ENCODE measurements at places on chromosomes 11 and 22.

GRCh38 chr11:111183706-111184105 is 61.8 kb upstream of the POU2AF2 start:
- DNase-seq: no peak

- DNase-seq: peak; percentile 76
Observed at GRCh38 chr11:45921561-45922424, 663 bp upstream of the LARGE2 start.

- DNase-seq: no peak
Observed at GRCh38 chr11:128361451-128362020, 225.8 kb downstream of the ETS1 start.

DNA sequence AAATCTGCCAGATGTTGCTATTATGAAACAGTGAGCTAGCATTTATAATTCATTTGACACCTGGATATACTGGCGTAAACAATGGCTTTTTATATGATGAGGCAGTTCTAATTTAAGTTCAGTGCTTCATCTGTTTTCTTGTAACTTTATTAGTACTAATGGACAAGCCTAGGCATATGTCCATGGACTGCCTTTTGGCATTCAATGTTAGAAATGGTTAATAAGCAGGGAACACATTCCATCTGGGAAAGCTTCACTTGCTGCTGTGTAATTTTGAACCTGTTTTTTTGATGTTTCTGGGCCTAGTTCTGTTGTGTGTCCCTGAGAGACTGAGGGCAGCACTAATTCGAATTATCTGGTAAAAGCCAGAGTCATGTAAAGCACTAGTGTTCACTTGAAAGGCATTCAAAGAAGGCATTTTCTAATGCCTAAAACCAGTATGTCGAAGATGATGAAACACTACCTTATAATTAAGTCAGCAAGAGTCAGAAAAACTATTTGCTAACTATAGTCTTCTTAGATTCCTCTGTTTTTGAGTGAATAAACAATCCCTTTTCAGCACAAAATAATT is 138.5 kb downstream of the SWAP70 start:
- DNase-seq: no peak

DNA sequence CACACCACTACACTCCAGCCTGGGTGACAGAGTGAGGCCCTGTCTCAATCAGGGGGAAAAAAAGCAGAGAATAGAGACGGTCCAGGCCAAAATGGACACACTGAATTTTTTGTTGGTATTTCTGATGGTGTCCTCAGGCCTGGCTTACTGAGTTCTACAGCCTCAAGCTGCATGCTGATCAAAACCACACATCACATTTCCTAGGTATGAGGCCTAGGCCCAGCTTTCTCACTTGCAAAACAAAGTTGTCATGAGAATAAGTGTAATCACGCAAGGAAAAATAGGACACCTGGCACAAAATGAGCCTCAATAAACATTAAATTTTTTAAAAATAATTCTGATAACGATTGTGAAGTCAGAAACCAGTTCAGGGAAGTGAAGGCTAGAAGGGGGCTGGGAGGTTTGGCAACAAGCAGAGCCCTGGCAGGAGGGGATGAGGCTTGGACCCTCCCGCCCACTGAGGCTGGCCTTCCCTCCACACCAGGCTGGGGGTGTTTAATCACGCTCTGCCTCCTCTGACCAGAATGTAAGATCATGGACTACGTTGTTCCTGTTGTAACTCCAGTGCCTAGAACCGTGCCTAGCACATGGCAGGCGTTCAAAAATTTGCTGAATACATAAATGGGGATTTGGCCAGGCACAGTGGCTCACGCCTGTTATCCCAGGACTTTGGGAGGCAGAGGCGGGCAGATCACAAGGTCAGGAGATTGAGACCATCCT is 18.1 kb downstream of the PACSIN2 start:
- no peak for DNase-seq

- DNase-seq: no peak
Observed at GRCh38 chr22:19981171-19981960, 35.3 kb downstream of the ARVCF start.

DNA sequence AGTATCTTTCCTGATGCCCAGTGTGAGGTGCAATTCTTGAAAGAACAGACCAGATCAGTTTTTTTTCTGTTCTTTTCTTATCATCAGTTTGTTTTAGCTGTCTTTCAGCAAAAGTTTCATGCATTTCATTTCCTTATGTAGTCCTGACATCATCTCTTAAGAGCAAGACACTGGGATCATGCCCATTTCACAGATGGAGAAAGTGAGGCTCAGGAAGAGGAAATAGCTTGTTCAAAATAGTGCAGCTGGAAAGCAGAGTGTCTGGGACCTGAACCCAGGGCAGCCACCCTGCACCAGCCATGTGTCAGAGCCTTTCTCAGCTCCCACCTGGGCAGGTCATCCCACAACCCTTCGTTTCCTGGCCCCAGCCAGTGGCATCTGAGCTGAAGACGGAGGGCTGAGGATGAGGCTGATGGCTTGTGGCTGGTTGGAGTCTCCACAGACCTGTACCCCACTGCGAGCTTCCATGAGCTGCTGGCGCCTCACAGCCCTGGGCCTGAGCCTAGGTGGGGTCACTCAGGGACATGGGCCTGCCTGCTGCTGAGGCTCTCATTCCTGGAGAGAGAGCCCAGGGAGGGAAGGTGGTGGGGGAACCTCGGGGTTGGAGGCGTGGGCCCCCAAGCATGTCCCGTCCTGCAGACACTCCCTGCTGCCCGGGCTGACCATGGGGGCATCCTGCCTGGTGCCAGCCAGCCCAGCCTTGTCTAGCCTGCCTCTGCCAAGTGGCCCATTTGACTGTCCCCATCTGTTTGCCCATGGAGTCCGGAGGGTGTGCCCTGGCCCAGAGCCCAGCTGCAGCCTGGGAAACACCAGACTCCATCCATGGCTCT is 61.8 kb downstream of the SMIM38 start:
- DNase-seq: no peak

DNA sequence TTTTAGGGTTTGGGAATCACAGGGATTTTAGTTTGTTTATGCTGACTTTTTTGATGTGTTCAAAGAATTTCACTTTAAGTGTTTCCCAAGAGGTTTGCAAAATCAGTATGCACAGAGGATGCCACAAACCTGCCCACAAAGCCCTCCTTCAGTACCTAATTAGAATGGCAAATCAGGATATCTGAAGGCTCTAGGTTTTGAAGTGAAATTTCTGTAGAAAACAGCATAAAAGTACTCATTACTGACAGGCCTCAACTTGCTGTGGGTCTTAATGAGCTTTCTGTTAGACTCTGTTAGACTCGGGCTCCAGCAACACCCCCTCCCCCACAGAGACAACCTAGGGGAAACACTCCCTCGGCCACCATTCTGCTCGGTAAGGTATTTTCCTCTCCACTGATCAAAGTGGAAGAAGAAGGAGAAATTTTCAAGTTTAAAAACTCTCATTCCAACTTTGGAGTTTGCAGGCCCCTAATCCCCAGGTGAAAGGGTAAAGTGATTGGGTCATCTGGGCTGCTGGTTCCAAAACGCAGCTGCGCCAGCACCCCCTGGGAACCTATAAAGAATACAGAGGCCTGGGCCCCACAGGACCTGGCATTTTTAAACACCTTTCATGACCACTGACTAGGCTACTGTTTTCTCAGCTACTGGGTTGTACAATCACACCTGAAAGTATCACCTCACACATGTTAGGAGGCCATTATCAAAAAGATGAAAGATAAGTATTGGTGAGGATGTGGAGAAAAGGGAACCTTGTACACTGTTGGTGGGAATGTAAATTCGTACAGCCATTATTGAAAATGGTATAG is 67.5 kb downstream of the PLEKHA7 start:
- no peak for DNase-seq

DNA sequence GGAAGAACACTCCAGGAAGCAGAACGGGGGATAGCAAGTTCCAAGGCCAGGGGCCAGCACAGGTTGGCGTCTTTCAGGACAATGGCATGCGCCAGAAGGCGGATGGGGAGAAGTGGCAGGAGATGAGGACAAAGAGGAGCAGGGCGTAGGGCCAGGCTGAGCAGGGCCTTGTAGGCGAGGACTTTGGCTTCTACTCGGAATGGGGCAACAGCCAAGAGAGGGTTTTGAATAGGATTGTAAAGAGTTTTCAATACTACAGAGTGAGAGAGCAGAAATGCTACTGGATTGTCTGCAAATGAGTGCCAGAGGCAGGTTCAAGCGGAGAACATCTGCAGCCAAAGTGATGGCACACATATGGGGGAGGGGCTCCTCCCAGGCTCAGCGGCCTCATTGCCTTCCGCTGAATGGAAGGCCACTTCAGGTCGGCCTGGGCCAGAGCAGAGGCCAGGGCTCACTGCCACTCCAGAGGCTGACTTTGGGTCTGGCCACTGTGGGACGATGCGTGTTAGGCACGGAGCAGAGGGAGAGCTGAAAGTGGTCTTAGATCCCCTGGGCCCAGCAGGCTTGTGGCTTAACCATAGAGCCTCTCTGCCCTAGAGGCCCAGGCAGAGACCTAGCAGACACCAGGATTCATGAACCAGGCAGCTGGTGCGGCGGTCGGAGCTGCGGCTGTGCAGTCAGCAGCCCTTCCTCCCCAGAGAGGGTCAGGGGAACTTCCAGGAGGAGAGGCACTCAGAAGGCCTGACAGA is 118.2 kb downstream of the DSCAML1 start:
- no peak for DNase-seq

GRCh38 chr22:36347094-36347493 is 40.7 kb downstream of the MYH9 start:
- DNase-seq: no peak

GRCh38 chr11:73387594-73388264 is 11.5 kb downstream of the RELT start:
- no peak for DNase-seq

DNA sequence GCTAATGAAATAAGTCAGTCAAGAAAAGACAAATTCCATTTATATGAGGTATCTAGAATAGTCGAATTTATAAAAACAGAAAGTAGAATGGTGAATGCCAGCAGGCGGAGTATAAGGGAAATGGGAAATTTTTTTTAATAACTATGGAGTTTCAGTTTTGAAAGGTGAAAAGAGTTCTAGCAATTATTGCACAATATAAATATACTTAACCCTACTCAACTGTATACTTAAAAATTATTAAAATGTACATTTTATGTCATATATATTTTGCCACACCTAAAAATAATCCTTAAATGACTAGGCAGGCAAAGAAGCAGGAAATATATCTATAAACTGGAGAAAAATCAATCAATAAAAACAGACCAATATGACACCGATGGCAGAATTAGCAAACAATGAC is 196.5 kb upstream of the UBASH3B start:
- DNase-seq: no peak

DNA sequence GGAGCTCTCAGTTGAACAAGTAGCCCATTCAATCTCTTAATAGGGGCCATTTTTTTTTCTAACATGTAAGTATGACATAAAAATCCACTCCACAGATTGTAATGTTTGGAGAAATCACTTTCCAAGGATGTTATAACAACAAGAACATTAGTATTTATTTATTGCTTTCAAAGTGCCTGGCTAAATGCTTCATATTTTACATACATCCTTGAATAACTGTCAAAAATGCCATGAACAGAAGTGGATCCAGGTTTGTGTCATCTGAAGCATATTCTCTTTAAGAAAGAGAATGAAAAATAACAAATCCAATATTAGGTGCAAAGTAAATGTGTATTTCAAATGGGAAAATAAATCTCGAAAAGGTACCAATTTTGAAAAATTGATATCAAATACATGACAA is 344.0 kb upstream of the FAT3 start:
- DNase-seq: no peak

GRCh38 chr11:120657306-120658070 is 145.9 kb downstream of the GRIK4 start:
- DNase-seq: no peak

- DNase-seq: no peak
Observed at GRCh38 chr11:130999992-131000770, 83.9 kb upstream of the SNX19 start.

- DNase-seq: no peak
Observed at GRCh38 chr11:131533998-131534397, 163.6 kb downstream of the NTM start.

GRCh38 chr11:43542750-43543712 is 137.5 kb upstream of the HSD17B12 start:
- no peak for DNase-seq

GRCh38 chr11:104205838-104206237 is 41.9 kb upstream of the PDGFD start:
- DNase-seq: no peak

- DNase-seq: no peak
Observed at GRCh38 chr22:31141551-31141950, 1.2 kb upstream of the PLA2G3 start.

- DNase-seq: no peak
Observed at GRCh38 chr11:17077240-17077519, 287 bp downstream of the RPS13 start.

- peak; percentile 13 for DNase-seq
Observed at GRCh38 chr11:68402355-68403031, 58.1 kb upstream of the PPP6R3 start.

GRCh38 chr22:19520566-19521305 is 3.5 kb downstream of the CLDN5 start:
- no peak for DNase-seq

DNA sequence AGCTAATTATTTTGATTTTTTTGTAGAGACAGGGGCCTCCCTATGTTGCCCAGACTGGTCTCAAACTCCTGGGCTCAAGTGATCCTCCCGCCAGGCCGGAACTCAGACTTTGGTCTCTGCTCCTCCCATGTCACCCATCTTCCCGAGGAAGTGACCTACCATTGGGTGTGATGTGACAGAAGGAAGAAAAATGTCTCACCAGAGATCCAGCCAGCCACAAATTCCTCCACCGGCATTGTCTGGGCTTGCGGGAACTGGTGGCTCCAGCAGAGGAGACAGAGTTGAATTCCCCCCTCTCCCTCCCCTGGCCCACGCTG is 772 bp downstream of the SLC25A45 start:
- DNase-seq: no peak

- no peak for DNase-seq
Observed at GRCh38 chr11:18229501-18229900, 7.1 kb downstream of the SAA4 start.

DNA sequence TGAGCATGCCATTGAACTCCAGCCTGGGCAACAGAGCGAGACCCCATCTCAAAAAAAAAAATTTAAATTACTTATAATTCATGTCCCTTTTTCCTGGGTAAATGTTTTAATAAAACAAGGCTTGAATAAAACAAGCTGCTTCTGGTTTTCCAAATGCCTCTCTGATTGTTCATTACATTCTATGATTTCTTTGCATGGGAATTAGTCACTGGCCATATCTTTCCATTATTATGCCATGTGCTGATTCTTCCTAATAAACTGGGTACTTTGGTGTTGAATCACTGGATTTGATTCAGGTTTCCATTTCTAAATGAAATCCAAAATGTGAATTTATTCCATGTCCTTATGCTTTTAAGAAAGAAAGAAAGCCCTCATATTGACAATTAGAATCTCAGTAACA is 42.6 kb downstream of the ZNF215 start:
- DNase-seq: no peak

Data from iPS DF 6.9 (cell line).